ENCODE measurements at places on chromosomes 5 and 9. TPM values are rescaled to one million over a fixed set of nuclear protein-coding genes. Genes with fewer than 3 reads are reported as not detected.

Gene WDR38
- not detected for total RNA-seq

Gene INSYN2B
- 1.2 TPM for total RNA-seq

Gene BSPRY
- total RNA-seq: not detected

Gene AMBP
- total RNA-seq: not detected

Gene LURAP1L
- total RNA-seq: 20.0 TPM

All from A375 (cell line).